ENCODE measurements at places on chromosomes 16 and 17.

GRCh38 chr16:80480664-80481063 lies 60.1 kb upstream of the DYNLRB2 start:
- no peak for DNase-seq

DNA sequence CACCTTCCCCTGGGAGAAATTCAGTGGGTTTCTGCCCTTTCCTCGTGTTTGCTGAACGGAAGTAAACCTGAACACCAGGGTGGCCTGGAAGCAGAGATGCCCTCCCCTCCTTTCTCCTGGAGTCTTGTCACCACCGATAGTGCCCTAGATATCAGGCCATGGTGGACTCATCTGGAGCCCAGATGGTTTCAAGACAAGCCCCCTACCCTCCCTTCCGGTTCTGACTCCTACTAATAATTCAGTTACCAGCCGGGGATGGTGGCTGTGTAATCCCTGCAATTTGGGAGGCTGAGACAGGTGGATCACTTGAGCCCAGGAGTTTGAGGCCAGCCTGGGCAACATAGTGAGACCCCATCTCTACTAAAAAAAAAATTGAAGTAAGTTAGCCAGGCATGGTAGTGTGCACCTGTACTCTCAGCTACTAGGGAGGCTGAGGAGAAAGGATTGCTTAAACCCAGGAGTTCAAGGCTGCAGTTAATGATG lies 2.4 kb downstream of the ZNF469 start:
- no peak for DNase-seq

DNA sequence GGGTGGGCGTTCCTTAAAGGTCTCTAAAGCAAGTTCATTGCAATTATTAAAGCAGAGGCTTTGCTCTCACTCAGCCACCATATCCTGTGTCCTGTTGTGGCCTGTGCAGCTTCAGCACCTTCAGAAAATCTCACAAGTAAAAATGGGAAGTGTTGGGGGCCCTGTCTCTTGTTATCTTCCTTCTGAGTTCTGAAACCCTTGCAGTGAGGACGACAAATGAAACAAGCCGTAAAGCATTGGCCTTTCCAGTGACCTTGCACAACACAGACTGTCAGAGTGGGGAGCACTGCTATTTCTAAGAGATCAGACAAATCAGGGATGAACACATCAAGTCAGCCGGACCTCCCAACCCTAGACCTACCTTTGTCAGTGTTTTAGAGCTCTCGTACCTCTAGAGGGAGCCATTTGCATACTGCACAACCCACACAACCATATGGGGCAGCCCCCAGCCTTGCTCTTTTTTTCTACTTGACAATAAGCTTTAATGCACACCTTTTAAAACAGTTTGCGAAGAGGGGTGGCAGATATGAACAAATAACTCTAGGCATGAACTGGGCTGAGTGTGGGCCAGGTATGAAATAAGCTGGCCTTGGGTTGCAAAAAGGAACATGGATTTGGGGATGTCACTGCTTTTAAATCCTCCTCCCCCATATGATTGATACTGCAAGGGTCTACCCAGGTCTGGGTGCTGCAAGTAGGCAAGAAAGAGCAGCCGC lies 89.8 kb downstream of the KATNIP start:
- no peak for DNase-seq

- no peak for DNase-seq
These were observed 10.3 kb downstream of the UTP18 start for GRCh38 chr17:51270636-51271035.

- no peak for DNase-seq
These were observed 123.4 kb downstream of the DYNLRB2 start for GRCh38 chr16:80664226-80664625.

- no peak for DNase-seq
These were observed 7.1 kb upstream of the CPSF4L start for GRCh38 chr17:73268582-73269328.

- no peak for DNase-seq
These were observed 39.8 kb upstream of the KDM6B start for GRCh38 chr17:7794075-7794663.

- DNase-seq: no peak
These were observed 29.0 kb downstream of the WDR45B start for GRCh38 chr17:82619211-82619610.

DNA sequence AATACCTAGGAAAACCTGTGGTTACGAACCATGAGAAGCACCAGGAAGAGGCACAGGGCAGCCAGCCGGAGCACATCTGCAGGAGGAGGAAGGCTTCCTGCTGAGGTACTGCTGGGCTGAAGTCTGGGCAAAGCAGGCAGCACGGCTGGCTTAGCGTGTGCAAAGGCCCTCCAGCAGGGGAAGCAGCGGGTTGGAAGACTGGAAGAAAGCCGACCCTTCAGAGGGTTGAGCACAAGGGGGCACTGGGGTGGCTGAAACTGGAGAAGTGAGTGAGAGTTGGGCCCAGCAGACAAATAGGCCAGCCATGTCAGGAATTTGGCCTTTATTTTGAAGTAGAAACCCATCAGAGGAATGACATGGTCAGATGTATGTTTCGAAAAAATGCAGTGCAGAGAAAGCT lies 12.1 kb upstream of the HSD3B7 start:
- DNase-seq: no peak

DNA sequence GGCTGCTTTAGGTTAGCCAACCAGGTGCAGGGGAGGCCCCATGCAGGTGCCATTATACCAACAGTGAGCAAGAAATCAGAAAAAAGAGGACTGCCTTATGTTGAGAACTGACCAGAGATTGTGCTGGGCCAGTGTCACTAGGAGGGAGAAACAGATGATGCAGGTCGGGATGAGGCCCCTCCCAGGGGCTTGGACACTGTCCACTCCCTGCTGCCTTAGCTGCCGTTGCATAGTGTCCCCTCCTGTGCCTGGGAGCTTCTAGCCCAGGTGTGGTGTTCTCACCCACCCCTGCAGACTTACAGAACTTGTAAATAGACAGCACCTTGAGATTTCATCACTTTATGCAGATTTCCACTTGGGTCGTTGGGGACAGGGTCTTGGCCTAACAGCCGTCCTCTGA lies 36.7 kb downstream of the PLD6 start:
- DNase-seq: no peak

DNA sequence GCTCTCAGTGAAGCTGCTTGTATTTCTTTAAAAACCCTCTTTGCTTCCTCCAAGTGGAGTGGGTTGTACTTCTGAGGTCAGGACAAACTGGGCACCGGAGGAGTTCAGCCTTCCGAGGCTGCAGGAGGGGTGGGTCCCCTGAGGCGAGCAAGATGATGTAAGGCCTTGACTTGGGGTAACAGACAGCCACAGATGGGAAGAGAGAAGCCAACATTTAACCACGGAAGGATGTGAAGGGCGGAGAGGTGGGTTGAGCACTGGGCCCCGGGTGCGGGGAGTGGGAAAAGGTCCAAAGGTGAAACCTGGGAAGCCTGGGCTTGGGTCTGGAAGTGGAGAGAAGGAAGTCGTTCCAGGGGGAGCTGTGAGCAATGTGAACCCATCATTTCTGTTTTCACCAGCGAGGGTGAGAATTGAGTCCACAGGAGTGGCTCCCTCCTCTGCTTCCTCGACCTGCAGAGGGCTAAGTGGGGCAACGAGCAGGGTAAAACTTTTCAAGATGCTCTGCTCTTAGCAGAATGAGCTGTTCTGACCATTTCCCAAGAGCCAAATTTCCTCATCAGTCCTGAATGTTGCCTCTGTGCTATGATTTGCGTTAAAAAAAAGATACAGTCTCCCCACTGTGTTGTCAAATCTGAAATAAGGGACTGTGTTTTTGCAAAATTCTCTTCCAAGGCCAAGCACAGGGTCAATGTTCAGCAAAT lies 137.7 kb upstream of the CRHR1 start:
- no peak for DNase-seq

GRCh38 chr16:73145166-73145880 lies 97.4 kb upstream of the ZFHX3 start:
- DNase-seq: no peak

- no peak for DNase-seq
These were observed 8.6 kb downstream of the BRD7 start for GRCh38 chr16:50360033-50360778.

All from vagina (tissue), 2 donors.